Natural killer cell treated with Interleukin-12 subunit alpha and Interleukin-12 subunit beta and Interleukin-15 and Interleukin-18, amount 100 ng/mL, for 72 hours (primary cell): ENCODE measurements at places on chromosomes 5 and 9. TPM values are rescaled to one million over a fixed set of nuclear protein-coding genes. Genes with fewer than 3 reads are reported as not detected.

The QSOX2 gene
- 16.4 TPM for total RNA-seq

GRCh38 chr5:68010740-68011139, 204.8 kb upstream of the PIK3R1 start:
- H3K4me1 ChIP-seq = no peaks in the 10 kb centered on the region
- no peak overlapping the region for H3K4me3 ChIP-seq
- H3K27ac ChIP-seq = no peak overlapping the region
- H3K27me3 ChIP-seq = peaks cover 10% of the 10 kb centered on the region

The PSD2 gene
- not detected for total RNA-seq

DNA sequence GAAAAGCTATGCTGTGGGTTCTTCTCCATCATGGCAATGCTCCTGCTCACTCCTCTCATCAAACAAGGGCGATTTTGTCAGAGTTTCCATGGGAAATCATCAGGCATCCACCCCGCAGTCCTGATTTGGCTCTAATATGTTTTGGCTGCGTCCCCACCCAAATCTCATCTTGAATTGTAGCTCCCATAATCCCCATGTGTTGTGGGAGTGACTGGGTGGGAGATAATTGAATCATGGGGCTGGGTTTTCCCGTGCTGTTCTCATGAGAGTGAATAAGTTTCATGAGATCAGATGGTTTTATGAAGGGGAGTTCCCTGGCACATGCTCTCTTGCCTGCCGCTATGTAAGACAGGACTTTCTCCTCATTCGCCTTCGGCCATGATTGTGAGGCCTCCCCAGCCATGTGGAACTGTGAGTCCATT, 163.8 kb downstream of the GADD45G start:
- peaks cover 9% of the 10 kb centered on the region for H3K27me3 ChIP-seq
- H3K36me3 ChIP-seq = no peaks in the 10 kb centered on the region

DNA sequence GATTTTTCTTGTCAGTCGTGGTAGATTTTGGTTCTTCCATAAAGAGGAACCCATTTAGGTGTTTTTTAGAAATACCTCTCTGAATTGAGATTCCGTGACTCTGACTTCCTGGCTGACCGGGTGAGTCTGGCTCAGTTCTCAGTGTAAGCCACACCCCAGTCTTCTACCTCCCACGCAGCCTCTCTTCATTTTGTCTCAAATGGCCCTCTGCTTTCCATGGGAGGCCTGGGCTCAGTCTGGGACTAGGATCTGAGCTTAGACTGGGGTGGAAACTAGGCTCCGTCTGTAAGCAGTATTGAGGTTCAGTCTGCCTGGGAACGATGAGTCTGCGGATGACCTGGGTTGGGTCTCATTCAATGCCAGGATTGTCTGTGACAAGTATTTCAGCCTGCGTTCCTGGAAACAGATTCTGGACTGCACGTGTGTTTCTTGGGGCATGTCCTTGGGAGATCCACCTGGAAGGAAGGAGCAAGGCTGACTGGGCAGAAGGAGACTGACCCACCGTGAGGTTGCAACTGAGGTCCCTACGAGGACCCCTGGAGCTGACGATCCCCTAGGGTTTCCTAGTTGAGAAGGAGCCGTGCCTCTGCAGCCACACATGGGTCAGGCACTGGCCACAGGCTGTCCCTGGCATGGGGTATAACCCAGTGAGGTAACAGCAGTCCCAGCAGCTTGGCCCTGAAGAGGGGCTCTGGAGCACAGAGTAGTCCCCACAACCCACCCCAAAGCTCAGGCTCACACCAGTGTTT, 12.4 kb upstream of the CRB2 start:
- H3K4me1 ChIP-seq = peaks cover 27% of the 10 kb centered on the region
- no peaks in the 10 kb centered on the region for H3K36me3 ChIP-seq
- no peak for DNase-seq
- H3K27me3 ChIP-seq = no peaks in the 10 kb centered on the region
- H3K4me3 ChIP-seq = no peak overlapping the region

DNA sequence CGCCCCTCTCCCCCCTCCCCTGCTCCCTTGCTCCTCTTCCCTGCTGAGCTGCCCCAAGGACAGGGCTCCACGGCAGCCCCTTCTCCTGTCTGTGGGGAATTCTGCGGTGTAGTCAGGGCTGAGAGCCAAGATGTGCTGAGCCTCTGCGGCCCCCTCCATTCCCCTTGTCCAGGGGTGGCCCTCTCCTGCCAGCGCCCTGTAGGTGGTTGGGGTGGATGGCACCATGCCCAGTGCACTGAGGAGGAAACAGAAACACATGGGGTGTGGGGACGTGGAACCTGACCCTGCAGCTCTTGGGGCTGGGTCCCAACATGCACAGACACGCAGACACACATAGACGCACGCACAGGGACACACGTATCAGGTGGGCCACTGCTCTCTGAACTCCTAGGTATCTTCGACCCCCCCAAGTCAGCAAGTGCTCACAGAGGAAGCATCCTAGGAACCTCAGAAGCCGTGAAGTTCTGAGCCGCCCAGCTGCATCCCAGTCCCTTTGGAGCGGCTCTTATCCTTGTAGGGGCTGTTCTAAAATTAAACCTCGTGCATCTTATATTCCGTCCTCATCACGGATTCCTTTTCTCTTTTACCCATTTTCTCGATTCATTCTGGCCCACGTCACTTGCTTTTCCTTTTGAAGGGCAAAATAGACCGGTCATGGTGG, 64.8 kb downstream of the HMCN2 start:
- DNase-seq = no peak
- H3K27me3 ChIP-seq = peaks cover 27% of the 10 kb centered on the region
- no peaks in the 10 kb centered on the region for H3K4me1 ChIP-seq
- H3K4me3 ChIP-seq = no peak overlapping the region

DNA sequence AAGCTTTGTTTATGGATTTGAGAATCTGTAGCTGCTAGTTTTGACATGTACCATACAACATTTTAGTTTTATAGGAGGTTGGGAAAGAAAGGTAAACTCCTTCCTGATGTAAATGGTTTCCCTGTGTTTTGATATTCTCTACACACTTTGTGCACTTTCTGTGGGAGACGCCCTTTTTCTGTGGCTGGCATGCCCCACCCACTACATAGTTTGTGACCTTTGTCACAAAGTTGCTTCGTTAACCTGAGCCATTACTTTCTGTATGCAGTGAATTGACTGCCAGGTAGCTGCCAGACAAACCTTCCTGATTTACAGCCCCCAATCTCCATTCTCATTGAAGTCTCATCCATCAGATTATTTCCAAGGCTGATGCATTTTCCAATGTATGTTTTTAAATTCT, 90.6 kb downstream of the NLN start:
- no peaks in the 10 kb centered on the region for H3K36me3 ChIP-seq
- no peaks in the 10 kb centered on the region for H3K4me1 ChIP-seq
- no peaks in the 10 kb centered on the region for H3K27me3 ChIP-seq
- no peak overlapping the region for H3K4me3 ChIP-seq

DNA sequence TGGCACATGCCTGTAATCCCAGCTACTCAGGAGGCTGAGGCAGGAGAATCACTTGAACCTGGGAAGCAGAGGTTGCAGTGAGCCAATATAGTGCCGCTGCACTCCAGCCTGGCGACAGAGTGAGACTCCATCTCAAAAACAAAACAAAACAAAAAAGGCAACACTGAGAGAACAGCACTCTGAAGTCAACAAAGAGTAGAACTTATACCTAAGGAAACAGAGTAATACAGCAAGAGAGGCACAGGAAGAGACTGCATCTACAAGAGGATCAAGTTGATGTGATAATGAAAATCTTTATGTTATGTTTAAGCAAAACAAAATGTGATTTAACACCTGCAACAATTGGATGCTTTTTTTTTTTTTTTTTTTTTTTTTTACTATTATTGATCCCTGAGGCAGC, 33.1 kb downstream of the FYB1 start:
- H3K27me3 ChIP-seq = no peaks in the 10 kb centered on the region
- peak overlapping the region; percentile 64 for H3K4me3 ChIP-seq
- peak overlapping the region; percentile 84 for H3K27ac ChIP-seq
- DNase-seq = no peak
- H3K36me3 ChIP-seq = peaks cover 4% of the 10 kb centered on the region
- peaks cover 70% of the 10 kb centered on the region for H3K4me1 ChIP-seq

DNA sequence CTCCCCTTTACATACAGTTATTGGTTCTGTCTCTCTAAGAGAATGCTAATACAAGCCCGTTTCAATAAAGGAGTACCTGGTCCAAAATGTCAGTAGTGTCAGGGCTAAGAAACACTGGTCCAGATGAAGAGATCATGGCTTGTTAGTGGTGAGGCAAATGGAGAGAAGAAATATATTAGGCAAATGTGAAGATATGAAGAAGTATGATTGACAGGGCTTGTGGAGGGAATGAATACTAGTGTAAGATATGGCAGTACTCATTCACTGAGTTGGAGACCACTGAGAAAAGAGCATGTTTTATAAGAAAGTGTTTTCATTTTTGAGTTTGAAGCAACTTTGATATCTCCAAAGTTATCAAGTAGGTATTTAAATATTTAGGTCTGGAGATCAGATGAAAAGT, 290.5 kb upstream of the MEF2C start:
- H3K4me3 ChIP-seq = no peak overlapping the region
- peaks cover 5% of the 10 kb centered on the region for H3K4me1 ChIP-seq
- no peaks in the 10 kb centered on the region for H3K36me3 ChIP-seq
- H3K27ac ChIP-seq = no peak overlapping the region
- no peaks in the 10 kb centered on the region for H3K27me3 ChIP-seq

GRCh38 chr5:71862507-71863060, 143.5 kb downstream of the CARTPT start:
- H3K27ac ChIP-seq = no peak overlapping the region
- H3K27me3 ChIP-seq = peaks cover 30% of the 10 kb centered on the region
- H3K4me1 ChIP-seq = no peaks in the 10 kb centered on the region
- no peak for DNase-seq
- H3K36me3 ChIP-seq = peaks cover 6% of the 10 kb centered on the region
- no peak overlapping the region for H3K4me3 ChIP-seq

The TRIP13 gene
- total RNA-seq = 17.6 TPM

The RBM22 gene
- 80.0 TPM for total RNA-seq

DNA sequence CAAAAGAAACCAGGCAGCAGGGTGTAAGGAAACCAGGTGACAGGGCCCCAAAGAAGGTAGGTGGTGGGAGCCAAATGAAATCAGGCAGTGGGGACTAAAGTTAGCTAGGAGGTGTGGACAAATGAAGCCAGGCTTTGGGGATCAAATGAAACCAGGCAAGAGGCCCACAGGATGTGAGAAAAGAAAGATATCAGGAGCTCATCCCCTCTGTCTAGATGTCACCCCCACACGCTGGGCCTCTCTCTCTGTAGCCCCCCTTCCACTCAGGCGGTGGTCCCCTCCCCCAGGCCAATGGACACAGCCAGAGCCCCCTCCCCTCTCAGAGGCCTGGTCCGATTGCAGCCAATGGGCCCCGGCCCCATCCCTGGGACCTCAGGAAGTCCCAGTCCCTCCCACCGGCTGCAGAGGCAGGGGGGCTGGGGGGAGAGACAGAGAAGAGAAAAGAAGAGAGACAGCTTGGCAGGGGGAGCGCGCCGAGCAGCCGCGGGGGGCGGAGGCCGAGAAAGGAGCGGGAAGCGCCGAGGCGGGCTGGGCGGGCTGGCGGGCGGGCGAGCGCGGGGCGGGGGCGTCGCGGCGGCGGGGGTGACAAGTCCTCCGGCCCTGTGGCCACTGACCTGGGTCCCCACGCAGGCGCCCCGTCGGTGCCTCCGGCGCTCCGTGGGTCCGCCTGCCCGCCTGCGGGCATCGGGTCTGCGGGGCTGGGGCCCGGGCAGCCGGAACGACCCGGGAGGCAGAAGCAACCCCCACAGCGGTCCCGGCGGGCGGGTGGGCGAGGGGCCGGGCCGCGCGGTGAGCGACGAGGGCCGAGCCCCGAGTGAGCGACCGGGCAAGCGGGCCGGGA, 11.9 kb downstream of the CNTFR start:
- DNase-seq = no peak
- H3K36me3 ChIP-seq = no peaks in the 10 kb centered on the region
- H3K4me3 ChIP-seq = peak overlapping the region; percentile 53

DNA sequence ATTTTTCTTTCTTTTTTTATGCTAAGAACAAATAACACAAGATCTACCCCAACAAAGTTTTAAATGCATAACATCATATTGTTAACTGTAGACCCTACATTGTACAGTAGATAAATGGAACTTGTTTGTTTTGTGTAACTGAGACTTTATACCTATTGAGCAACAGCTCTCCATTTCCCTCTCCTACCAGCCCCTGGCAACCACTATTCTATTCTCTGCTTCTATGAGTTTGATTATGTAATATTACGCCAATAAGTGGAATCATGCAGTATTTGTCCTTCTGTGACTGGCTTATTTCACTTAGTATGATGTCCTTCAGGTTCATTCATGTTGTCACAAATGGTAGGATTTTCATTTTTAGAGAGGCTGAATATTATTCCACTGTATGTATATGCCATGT, 308.2 kb upstream of the PRR16 start:
- no peaks in the 10 kb centered on the region for H3K27me3 ChIP-seq
- peaks cover 3% of the 10 kb centered on the region for H3K4me1 ChIP-seq
- H3K36me3 ChIP-seq = no peaks in the 10 kb centered on the region
- no peak overlapping the region for H3K4me3 ChIP-seq

The GNA14 gene
- total RNA-seq = 0.45 TPM

DNA sequence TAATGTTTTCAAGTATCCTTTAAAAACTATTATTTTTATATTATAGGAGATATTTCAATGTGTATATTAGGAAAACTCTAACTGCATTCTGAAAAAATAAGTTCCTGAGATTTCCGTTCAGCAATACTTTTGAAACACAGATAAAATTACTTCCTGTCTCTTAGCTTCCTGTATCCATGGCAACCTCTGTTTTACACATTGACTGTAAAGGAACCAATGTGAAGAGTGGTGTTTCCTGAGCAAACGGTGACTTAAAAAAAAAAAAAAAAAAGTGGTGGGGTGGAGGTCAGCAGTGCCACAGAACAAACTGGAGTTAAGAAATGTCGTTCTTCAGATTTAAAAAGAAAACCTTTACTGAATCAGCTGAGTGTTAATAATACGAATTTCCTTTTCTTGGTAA, at the start of gene LRRC70:
TSS of gene LRRC70 (plus strand) at position 280 of the 400 bp plus-strand sequence. CDS start 620 bp downstream, outside the sequence.
- H3K27me3 ChIP-seq = no peaks in the 10 kb centered on the region
- no peaks in the 10 kb centered on the region for H3K36me3 ChIP-seq
- H3K4me3 ChIP-seq = peak within 1 kb of the TSS; percentile 74
- DNase-seq = no peak

The ARL15 gene
- total RNA-seq = 13.0 TPM

The STING1 gene
- total RNA-seq = 156 TPM

GRCh38 chr5:136185974-136186665, 6.8 kb downstream of the SMIM32 start:
- H3K4me3 ChIP-seq = no peak overlapping the region
- no peak overlapping the region for H3K27ac ChIP-seq
- peaks cover 13% of the 10 kb centered on the region for H3K36me3 ChIP-seq
- peaks cover 6% of the 10 kb centered on the region for H3K4me1 ChIP-seq
- no peak for DNase-seq

GRCh38 chr5:150113047-150113744, 26.8 kb upstream of the CSF1R start:
- H3K4me1 ChIP-seq = peaks cover 4% of the 10 kb centered on the region
- no peak overlapping the region for H3K4me3 ChIP-seq

- no peak for DNase-seq
- no peaks in the 10 kb centered on the region for H3K4me1 ChIP-seq
- peaks cover 14% of the 10 kb centered on the region for H3K27me3 ChIP-seq
- H3K27ac ChIP-seq = no peak overlapping the region
Observed at GRCh38 chr5:112063856-112064255, 306.9 kb upstream of the NREP start.
